DMS79 treated with DMSO at 0.1 percent for 48 hours (cell line): ENCODE measurements at places on chromosomes 2 and 18.

DNA sequence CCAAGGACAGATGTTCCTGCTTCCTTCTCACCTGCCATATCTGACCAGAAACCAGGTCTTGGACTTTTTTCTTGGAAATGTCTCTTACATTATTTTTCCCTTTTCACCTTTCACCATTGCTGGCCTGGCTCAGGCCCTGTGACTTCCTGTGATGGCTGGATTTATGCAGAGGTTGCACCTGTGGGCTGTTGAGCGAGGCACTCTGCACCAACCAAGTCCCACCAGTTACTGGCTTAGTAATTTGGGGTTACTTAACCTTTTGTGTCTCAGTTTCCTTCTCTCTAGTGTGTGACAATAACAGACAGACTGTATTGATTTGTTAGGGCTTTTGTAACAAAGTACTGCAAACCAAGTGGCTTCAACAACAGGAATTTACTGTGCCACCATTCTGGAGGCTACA lies 110.0 kb downstream of the INSIG2 start:
- no peak for DNase-seq

GRCh38 chr18:2538236-2538635 lies 33.1 kb downstream of the METTL4 start:
- no peak for DNase-seq

- no peak for DNase-seq
Measured at GRCh38 chr18:75223687-75224347, 13.2 kb downstream of the TSHZ1 start.

- no peak for DNase-seq
Measured at GRCh38 chr2:123303731-123304130, 721.4 kb upstream of the CNTNAP5 start.

DNA sequence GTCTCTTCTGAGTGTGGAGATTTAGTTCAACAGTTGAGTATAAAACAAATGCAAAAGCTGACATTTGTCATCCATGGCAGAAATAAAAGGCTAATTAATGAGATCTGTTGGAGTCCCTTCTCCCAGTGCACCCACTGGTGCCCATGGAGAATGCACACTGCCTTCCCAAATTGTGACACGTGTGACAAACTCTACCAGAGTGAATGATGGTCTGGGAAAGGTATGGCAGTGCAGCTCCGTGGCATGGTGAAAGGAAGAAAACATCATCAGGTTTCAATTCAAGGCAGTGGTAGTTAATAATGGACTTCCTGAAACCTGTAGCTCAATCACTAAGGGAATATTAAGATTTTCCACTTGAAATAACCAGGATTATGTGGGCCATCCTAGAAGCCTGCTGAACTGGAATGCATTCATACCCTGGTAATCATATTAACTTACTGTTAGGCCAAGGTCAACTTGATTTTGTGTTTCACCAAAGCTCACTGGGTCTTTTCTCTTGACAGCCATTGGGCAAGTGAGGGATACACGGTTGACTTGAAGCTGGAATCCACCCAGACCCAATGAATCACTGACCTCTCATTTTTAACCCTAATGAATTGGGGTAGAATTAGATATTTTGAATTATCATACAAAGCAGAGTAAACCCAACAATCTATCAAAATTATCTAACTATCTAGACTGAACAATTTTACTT lies 167.6 kb downstream of the AFF3 start:
- no peak for DNase-seq

- no peak for DNase-seq
Measured at GRCh38 chr2:4782647-4783046, 909.5 kb upstream of the SOX11 start.
